GM04504 (cell line): ENCODE measurements at places on chromosomes 2 and 18.

DNA sequence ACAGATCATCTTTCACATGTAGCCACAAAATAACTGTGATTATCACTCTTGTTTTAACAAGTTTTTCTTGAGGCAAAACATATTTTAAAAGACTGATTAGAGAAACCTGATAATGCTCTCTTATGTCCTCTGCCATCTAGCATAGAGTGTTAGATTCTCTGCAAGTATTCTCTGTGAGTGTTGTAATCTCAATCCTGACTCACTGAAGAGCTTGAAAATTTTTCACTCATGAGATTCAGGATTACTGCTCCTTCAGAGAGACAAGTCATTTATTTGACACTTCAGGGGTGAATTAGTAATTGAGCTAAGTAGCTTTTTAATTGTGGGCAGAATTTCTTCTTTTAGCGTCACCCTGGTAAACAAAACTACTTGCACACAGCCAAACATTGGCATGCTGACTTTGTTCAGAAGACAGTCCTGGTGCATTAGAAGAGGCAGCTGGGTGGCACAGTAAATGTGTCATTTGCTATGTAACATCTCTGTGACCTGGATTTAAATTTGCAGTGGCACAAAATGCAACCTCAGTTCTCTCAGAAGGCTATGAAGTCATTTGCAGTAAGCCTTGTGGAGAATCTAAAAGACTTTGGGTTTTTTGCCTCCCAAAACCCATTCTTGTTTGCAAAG is 172.9 kb downstream of the LRP1B start:
- DNase-seq, result no peak

DNA sequence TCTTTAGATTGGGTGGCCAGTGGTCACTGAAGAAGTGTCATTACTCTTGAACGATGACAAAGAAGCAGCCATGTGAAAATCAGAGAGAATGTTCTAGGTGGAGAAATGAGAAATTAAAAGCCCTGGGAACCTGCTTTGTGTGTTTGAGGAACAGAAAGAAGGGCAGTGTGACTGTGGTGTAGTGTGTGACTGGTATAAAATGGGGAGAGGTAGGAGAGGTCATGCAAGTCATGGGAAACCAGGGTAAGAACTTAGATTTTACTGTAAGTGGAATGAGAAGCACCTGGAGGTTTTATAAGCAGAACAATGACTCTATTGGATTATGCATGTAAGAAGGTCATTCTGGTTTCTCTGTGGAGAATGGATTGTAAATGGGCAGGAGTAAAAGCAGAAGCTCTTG is 12.2 kb downstream of the ICOS start:
- no peak for DNase-seq

GRCh38 chr2:111165084-111165483 is 44.4 kb downstream of the BCL2L11 start:
- DNase-seq, result no peak

DNA sequence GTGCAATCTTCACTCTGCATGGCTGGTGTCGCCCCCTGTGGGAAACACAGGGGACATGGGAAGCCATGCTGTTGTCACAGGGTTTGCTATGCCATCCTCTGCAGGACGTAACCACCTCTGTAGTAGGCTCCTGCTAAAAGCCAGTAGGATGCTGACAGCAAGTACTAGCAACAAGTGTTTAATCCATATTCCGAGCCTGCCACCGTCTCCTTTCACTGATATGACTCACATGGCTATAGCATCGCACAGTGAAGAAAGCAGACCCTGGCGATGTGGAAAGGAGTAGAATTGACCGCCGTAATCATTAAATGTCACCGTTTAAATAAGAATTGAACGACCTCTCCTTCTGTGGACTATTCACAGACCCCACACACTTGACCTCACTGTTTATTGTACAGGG is 57.8 kb downstream of the CD8B2 start:
- no peak for DNase-seq

GRCh38 chr2:150417278-150417677 is 70.2 kb downstream of the RND3 start:
- DNase-seq, result no peak
